ENCODE measurements at places on chromosomes 2 and 18. TPM values are rescaled to one million over a fixed set of nuclear protein-coding genes. Genes with fewer than 3 reads are reported as not detected.

DNA sequence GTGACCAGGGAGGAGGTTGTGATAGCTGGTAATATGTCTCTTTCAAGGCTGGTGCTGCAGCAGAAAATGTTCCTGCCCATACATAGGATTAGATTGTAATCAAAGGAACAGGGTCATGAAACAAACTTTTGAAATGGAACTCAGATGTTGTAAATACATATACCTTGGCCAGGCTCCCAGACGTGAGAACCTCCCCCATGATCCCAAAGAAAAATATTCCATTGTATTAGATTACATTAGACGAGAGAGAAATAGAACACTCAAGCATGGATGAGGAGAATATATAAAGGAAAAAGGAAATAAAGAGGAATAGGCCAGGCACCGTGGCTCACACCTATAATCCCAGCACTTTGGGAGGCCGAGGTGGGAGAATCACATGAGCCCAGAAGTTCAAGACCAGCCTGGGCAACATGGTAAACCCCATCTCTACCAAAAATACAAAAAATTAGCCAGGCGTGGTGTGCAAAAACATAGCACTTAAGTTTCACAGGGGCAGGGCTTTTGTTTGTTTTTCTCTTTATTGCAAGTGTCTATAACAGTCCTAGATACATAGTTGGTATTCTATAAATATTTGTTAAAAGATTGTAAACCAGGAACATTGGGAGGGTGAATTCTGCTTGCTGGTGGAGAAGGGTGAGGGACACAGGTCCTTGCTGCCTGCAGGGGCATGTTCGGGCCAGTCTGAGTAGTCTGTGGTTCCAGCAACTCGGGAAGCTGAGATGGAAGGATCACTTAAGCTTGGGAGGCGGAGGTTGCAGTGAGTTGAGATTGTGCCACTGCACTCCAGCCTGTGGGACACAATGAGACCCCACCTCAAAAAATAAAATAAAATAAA, 52.8 kb downstream of the RPL37A start:
- no peak overlapping the region for H3K27ac ChIP-seq
- no peaks in the 10 kb centered on the region for H3K36me3 ChIP-seq
- H3K4me1 ChIP-seq, result peaks cover 16% of the 10 kb centered on the region
- DNase-seq, result no peak

DNA sequence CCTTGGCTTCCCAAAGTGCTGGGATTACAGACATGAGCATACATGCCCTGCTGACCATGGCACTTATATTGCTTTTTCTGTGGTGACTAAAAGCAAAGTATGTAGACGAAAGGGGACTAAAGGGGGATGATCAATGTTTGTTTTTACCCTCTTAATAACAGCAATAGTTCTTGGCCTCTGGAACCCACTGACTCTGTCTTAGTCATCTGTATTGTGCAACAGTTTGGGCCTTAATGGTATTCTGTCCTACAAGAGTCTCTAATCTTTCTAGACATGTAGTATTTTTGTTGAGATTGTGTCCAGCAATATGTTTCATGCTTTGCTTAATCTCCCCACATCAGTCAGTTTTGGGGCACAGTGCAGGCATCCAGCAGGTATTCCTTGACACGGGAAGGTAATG, 359.9 kb upstream of the FANCL start:
- no peak overlapping the region for H3K4me3 ChIP-seq

- H3K36me3 ChIP-seq, result no peaks in the 10 kb centered on the region
- DNase-seq, result no peak
- H3K27me3 ChIP-seq, result no peaks in the 10 kb centered on the region
Measured at GRCh38 chr2:150129921-150130575, 357.4 kb downstream of the RND3 start.

GRCh38 chr2:53242090-53242489, 525.5 kb upstream of the CHAC2 start:
- no peak overlapping the region for H3K27ac ChIP-seq
- H3K4me3 ChIP-seq, result no peak overlapping the region
- no peak for DNase-seq
- H3K36me3 ChIP-seq, result no peaks in the 10 kb centered on the region
- no peaks in the 10 kb centered on the region for H3K27me3 ChIP-seq
- no peaks in the 10 kb centered on the region for H3K4me1 ChIP-seq

Gene ATP6V1B1
- total RNA-seq, result not detected

Gene GCKR
- not detected for total RNA-seq

DNA sequence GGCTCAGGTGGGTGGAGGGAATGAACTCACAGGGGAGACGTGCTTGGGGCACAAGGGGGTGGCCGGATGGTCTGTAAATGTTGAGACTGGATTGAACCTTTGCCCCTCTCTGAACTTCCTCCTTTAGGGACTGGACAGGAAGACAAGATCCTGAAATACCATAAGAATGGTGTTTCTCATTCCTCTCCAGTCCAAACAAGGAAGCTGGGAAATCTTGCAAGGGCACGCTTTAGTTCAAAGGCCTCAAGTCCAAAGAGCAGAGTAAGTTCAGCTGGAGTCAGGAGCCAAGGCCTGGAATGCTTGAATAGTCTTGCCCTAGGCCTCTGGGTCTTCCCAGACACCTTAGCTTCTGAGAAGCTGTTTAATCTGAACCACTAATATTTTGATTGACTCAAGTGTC, 52.4 kb upstream of the SIX3 start:
- H3K36me3 ChIP-seq, result no peaks in the 10 kb centered on the region
- H3K4me1 ChIP-seq, result no peaks in the 10 kb centered on the region
- no peak overlapping the region for H3K27ac ChIP-seq
- H3K4me3 ChIP-seq, result no peak overlapping the region

DNA sequence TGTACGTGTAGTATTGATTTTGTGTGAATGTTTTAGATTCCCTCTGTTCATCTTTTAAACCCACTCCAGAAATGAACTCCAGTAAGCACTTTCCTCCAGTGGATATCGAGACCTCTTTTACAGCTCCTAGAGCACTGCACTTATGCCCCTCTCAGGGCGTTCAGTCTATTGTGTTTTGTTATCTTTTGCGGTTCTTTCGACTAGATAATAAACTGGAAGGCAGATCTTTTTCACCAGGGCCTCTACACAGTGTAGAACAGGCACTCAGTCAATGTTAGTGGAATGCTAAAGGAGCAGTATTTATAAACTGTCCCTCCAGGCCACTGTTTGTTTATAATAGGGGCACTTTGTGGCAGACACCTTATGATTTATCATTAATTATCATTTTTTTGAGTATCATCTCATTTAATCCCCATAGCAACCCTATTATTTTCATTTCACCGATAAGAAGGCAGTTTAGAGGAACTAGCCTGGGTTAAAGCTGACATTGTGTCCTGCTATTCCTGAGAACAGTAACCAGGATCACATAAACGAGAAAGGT, 742 bp upstream of the SOS1 start:
- no peak for DNase-seq
- no peaks in the 10 kb centered on the region for H3K27me3 ChIP-seq
- H3K27ac ChIP-seq, result peak overlapping the region; percentile 56
- peaks cover 28% of the 10 kb centered on the region for H3K4me1 ChIP-seq

Gene INSIG2
- 6.0 TPM for total RNA-seq

DNA sequence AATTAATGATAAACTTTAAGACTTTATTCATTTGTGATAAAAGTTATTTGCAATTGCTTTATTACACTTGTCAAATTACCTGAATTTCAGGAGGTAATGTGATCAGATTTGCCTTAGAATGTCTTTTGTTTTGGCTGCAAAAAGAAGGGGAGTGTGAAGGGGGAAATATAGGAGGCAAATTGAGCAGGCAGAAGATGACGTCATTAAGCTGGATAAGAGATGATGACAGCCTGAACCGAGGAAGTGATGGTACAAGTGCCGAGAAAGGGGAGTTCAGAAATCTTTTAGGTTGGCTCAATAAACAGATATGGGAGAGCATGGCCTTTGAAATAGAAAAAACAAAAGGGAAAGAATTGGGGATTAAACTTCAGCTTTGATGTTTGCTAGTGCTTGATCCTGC, 73.0 kb upstream of the TTN start:
- no peaks in the 10 kb centered on the region for H3K4me1 ChIP-seq
- peaks cover 3% of the 10 kb centered on the region for H3K27me3 ChIP-seq
- H3K27ac ChIP-seq, result no peak overlapping the region

- H3K4me1 ChIP-seq, result peaks cover 14% of the 10 kb centered on the region
- peaks cover 29% of the 10 kb centered on the region for H3K36me3 ChIP-seq
- H3K27ac ChIP-seq, result no peak overlapping the region
- DNase-seq, result no peak
Measured at GRCh38 chr2:54672590-54673456, 50.6 kb upstream of the EML6 start.

DNA sequence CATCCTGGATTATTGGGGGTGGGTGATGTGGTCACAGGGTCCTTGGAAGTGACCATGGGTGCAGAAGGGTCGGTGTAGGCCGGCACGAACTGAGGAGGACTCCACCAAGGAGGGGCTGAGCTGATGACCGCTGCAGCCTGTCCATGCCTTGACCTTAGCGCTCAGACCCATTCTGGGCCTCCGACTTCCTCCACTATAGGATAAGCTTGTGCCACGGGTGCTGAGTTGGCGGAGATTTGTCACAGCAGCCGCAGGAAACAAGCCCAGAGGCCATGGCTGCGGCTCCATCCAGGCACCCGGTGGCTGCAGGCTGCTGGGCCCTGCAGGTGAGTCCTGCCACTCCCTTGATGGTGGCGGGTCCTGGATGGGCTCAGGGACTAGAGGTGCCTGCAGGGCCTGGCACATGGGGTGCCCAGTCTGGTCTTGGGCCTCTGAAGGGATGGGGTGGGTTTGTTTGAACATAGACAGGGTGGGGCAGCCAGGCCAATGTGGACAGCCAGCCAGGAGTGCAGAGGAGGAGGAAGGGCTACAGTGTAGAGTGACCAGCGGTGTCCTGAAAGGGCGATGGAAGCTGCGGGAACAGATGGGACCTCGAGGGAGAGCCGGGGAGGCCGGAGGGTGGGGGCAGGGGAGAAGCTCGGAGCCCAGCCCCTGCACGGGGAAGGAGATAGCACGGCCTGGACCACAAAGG, 84.8 kb downstream of the SEPTIN10 start:
- H3K27ac ChIP-seq, result no peak overlapping the region
- H3K4me1 ChIP-seq, result no peaks in the 10 kb centered on the region
- no peaks in the 10 kb centered on the region for H3K36me3 ChIP-seq

GRCh38 chr2:116098049-116098448, 1655.6 kb downstream of the DPP10 start:
- no peak overlapping the region for H3K4me3 ChIP-seq
- H3K27me3 ChIP-seq, result no peaks in the 10 kb centered on the region
- no peaks in the 10 kb centered on the region for H3K36me3 ChIP-seq
- no peak overlapping the region for H3K27ac ChIP-seq
- no peaks in the 10 kb centered on the region for H3K4me1 ChIP-seq
- DNase-seq, result no peak

GRCh38 chr18:63272638-63273037, 46.9 kb downstream of the BCL2 start:
- H3K27ac ChIP-seq, result no peak overlapping the region
- no peaks in the 10 kb centered on the region for H3K4me1 ChIP-seq
- no peaks in the 10 kb centered on the region for H3K36me3 ChIP-seq
- no peak overlapping the region for H3K4me3 ChIP-seq
- H3K27me3 ChIP-seq, result no peaks in the 10 kb centered on the region

GRCh38 chr2:23456396-23456795, 71.4 kb downstream of the KLHL29 start:
- H3K36me3 ChIP-seq, result no peaks in the 10 kb centered on the region
- no peak for DNase-seq
- H3K27ac ChIP-seq, result no peak overlapping the region
- no peak overlapping the region for H3K4me3 ChIP-seq
- H3K27me3 ChIP-seq, result no peaks in the 10 kb centered on the region
- H3K4me1 ChIP-seq, result peaks cover 10% of the 10 kb centered on the region

GRCh38 chr2:64204703-64205102, 60.5 kb upstream of the PELI1 start:
- H3K4me1 ChIP-seq, result peaks cover 30% of the 10 kb centered on the region
- no peak for DNase-seq
- H3K4me3 ChIP-seq, result no peak overlapping the region
- peak overlapping the region; percentile 89 for H3K27ac ChIP-seq
- H3K36me3 ChIP-seq, result no peaks in the 10 kb centered on the region
- H3K27me3 ChIP-seq, result no peaks in the 10 kb centered on the region

Gene TAF4B
- 2.7 TPM for total RNA-seq

GRCh38 chr18:31609886-31610285, 18.2 kb downstream of the TTR start:
- H3K36me3 ChIP-seq, result no peaks in the 10 kb centered on the region
- no peaks in the 10 kb centered on the region for H3K4me1 ChIP-seq
- H3K27me3 ChIP-seq, result no peaks in the 10 kb centered on the region
- no peak overlapping the region for H3K27ac ChIP-seq

GRCh38 chr2:74278176-74278575, 65.0 kb downstream of the SLC4A5 start:
- no peaks in the 10 kb centered on the region for H3K4me1 ChIP-seq
- no peak for DNase-seq
- H3K4me3 ChIP-seq, result no peak overlapping the region
- no peaks in the 10 kb centered on the region for H3K27me3 ChIP-seq
- H3K27ac ChIP-seq, result no peak overlapping the region

Gene FAM124B
- total RNA-seq, result not detected

- no peak overlapping the region for H3K4me3 ChIP-seq
- DNase-seq, result no peak
- H3K4me1 ChIP-seq, result no peaks in the 10 kb centered on the region
- H3K27ac ChIP-seq, result no peak overlapping the region
Measured at GRCh38 chr2:218354850-218355443, 1.7 kb upstream of the CATIP start.

Gene RTKN
- total RNA-seq, result 5.6 TPM

Gene LYPD6B
- total RNA-seq, result 35.7 TPM

- H3K36me3 ChIP-seq, result no peaks in the 10 kb centered on the region
- peaks cover 9% of the 10 kb centered on the region for H3K4me1 ChIP-seq
- no peak overlapping the region for H3K27ac ChIP-seq
- H3K4me3 ChIP-seq, result no peak overlapping the region
- H3K27me3 ChIP-seq, result no peaks in the 10 kb centered on the region
Measured at GRCh38 chr18:59633961-59634485, 63.2 kb downstream of the CCBE1 start.
